ENCODE measurements at places on chromosomes 4 and X.

GRCh38 chrX:149497626-149498025 is 7.5 kb downstream of the IDS start:
- no peak for DNase-seq

DNA sequence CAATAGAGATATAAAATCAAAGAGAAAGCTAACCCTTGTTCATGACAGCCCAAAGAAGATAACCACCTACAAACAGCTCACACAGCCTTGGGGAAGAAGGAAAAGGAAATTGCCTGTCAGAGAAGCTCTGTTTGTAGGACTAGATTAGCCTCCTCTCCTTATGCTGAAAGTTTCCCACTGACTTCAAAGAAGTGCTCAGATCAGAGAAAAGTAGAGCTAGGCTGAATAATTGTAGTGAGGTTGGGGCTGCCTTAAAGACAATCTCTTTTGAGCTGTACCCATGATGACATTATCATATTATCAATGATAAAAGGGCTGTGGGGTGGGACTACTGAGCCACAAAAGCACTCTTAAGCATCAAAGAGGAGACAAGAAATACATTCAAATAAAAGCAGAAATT is 223.0 kb upstream of the GALNT7 start:
- no peak for DNase-seq

- DNase-seq: no peak
These were observed 67.0 kb downstream of the DDX53 start for GRCh38 chrX:23066588-23067281.

GRCh38 chr4:118173126-118173525 is 138.8 kb downstream of the NDST3 start:
- DNase-seq: no peak

GRCh38 chr4:154616731-154617130 is 4.3 kb upstream of the FGG start:
- no peak for DNase-seq

DNA sequence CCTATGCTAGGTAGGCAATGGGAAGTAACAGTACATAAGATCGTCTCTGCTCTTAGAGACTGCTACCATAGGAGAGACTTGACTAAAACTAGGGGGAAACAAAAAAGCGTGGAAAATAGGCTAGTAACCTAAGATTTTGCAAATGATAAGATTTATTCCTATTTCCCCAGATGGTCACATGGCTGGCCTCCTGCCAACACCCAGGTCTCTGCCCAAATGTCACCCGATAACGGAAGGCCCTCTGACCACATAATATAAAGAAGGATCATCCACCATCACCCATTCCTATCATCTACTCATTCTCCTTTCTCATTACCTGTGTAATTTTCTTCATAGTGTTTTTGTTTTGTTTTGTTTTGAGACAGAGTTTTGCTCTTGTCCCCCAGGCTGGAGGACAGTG is 4.7 kb downstream of the LAMP2 start:
- no peak for DNase-seq

DNA sequence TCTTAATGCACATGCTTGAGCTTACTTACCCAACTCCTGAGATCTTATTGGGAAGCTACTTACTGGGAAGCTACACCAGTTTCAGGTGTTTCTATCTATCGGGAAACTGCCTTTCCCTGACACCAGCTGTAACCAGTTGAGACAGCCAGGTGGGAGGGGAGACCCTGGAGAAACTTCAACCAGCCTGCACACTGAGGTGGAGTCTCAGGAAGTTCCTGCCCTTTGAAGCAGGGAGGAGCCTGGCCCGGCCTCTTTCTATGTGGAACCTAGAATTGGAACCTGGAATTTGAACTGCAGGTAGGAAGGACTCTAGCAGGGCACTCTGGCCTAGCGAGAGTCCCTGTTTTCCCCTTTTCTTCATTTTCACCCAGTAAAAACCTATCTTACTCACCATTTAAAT is 425.8 kb upstream of the PABPC4L start:
- no peak for DNase-seq

DNA sequence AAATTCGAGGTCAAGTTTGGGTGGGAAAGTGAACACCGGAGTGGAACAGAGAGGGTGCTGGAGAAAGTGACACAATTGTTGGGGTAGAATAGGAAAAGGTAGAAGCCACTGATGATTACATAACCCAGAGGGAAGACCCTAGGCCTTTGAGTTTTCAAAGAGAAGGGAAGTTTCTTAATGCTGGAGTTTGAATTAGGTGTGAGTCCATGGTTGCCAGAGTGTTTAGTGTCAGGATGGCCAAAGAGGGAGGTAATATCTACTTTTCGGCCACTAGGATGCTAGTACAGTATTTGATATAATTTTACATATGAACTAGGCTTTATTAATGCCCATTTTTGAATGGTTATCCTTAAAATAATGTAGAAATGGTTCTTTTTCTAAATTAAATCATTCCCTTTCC is 5.4 kb downstream of the BCORL1 start:
- no peak for DNase-seq

DNA sequence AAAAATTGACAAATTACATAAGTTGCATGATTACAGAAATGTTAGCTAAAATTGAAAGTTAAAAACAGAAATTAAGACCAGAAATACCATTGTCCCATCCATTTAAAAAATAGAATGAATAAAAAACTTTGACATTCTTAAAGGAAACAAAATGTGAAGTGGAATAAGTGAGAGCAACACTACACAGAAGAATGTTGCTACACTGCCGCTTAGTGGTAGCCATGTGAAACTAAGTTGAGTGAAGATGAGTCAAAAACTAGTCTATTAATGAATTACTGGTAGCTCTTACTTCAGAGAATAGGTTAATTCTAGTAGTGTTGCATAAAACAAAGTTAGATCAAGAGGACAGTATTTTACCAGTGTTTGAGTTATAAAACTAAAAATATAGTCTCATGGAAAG is 571.0 kb upstream of the KLHL4 start:
- DNase-seq: peak; percentile 7

- DNase-seq: no peak
These were observed 5.0 kb upstream of the TMEM164 start for GRCh38 chrX:109997786-109998452.

GRCh38 chr4:168384437-168385141 is 66.0 kb upstream of the DDX60 start:
- DNase-seq: peak; percentile 88

DNA sequence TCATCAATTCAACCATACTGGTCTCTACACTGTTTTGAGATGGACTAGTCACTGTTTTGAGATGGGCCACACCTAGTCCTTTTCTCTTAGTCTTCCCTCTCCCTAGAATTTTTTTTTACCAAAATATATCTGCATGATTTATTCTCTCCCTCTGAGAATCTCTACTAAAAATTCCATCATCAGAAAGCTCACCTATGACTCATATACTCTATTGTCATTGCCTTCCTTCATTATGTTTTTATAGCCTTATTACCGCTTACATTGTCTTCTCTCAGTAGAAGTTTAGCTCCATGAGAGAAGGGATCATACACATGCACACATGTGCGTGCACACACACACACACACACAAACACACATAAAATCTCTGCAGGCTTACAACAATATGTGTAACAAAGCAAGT is 303.6 kb downstream of the PCDH10 start:
- DNase-seq: no peak
